Daoy (cell line): ENCODE measurements at places on chromosomes 11 and 22. TPM values are rescaled to one million over a fixed set of nuclear protein-coding genes. Genes with fewer than 3 reads are reported as not detected.

THAP12 gene
- total RNA-seq: 54.5 and 80.1 TPM in 2 replicates

LRP4 gene
- 1.1 and 1.7 TPM in 2 replicates for total RNA-seq

FAM181B gene
- 0.23 TPM in 1 of 2 replicates, not detected in the other for total RNA-seq

PRAME gene
- total RNA-seq: 41.9 and 62.0 TPM in 2 replicates

TENM4 gene
- 13.6 and 23.5 TPM in 2 replicates for total RNA-seq

- DNase-seq: no peak
Observed at GRCh38 chr22:31278151-31278621, 14.1 kb downstream of the PIK3IP1 start.

DNA sequence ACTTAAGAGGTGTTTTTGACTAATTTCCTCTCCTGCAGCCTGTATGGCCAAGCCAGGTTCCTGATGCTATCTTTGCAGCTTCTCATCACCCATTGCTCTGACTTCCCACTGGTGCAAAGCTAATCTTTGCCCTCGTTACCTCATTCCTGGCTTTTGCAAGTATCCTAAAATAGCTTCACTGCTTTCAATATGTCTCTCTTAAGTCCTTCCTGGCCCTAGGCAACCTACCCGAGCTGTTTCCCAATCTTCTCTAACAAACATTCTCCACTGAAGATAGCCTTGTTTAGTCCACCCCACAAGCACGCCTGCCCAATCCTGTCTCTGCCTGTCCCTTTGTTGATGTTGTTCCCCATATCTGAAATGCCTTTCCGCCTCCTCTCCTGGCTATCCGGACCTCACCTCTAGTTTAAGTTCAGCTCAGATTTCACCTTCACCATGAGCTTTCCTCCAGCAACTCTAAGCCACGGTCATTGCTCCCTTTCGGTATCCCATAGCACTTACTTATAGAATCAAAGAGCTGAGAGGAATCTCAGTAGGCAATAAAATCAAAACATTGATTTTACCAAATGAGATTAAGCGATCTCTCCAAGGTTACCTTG lies 30.1 kb upstream of the CECR2 start:
- DNase-seq: no peak

GRCh38 chr22:24189249-24190158 lies 8.2 kb downstream of the SUSD2 start:
- DNase-seq: peak; percentile 66

DNA sequence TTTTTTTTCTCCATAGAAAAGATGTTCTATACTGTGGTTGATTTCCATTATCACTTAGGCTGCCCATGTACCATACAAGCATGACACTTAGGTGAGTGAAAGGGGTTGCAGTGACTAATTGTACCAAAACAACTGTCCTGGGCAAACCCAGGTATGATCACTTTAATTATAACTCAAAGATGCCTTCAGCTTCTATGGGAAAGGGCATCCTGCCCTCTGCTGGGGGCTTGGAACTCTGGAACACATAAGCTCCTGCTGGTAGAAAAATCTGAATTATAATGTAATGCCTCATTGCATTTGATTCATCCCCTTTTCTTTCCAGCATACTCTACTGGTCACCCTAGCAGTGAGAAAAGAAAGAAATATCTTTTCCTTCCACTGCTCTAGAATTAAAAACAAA lies 206.3 kb downstream of the DDX10 start:
- DNase-seq: peak; percentile 63

DNA sequence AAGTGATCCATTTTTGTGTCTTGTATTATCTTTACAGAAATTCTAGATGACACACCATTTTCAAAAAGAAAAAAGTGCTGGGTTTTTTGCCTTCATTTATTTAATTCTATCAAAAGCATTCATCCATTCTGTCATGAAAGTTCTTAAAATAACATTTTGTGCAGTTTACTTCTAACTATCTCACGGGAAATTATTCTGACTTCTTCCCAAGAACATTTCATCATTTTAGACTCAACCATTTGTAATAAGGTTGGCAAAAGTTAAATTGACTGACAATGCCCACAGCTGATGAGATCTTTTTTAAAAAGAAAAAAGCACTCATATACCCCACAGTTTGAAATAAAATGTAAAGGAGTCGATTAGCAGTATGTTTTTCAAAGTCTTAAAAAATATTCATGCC lies 68.5 kb downstream of the SBF2 start:
- no peak for DNase-seq

GRCh38 chr11:64265176-64266160 lies 14.1 kb downstream of the PLCB3 start:
- DNase-seq: no peak

DNA sequence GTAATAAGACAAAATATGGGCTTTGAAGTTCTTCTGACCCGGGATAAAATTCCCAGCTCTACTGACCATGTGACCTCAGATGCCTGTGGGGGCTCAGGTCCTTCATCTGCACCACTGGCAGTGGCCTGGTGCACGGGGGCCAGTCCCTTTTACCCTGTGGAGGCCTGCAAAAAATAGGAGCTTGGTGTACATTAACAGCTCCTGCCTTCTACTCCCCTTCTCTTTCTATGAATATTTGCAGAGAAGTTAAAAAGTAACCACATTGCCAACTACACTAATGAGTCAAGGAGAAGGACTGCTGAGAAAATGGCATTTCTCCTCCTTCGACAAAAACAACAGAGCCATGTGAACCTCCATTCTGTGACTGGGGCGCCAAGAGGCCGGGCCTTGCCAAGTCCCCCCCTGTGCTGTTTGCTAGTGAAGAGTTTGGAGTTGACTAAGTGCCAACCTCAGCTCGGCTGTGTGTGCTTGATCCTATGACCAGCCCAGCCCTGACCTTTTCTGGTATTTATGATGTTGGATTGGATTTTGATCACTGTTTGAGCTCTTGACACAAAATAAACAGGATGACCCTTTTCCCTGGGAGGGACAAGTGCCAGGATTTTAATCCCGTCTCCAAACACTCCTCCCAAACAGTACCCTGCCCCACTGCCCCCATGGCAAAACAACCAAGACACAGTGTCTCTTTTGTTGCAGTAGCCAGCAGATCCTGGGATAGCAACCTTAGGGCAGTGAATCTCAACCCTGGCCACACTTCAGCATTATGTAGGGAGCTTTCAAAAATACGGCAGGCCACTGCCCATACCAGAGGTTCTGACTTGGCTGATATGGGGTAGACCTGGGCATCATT lies 380.1 kb downstream of the LARGE1 start:
- no peak for DNase-seq

GRCh38 chr22:18927573-18927972 lies 8.5 kb downstream of the PRODH start:
- DNase-seq: no peak

- no peak for DNase-seq
Observed at GRCh38 chr11:9662273-9662672, 1.6 kb upstream of the SWAP70 start.

- DNase-seq: peak; percentile 94
Observed at GRCh38 chr22:28029201-28029948, 110.3 kb upstream of the PITPNB start.

DNA sequence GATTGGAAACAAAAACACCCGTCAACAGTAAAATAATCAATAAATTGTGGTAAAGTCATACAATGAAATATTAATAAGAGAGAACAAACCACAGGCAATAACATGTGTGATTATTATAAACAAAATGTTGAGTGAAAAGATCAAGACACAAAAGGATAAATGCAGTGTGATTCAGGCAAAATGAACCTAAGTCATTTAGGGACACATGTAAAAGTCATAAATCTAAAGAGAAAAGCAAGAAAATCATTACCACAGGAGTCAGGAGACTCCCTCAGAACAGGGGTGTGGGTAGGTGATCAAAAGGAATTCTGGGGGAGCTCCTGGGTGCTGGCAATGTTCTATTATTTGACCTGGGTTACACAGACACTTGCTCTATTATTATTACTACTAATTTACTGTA lies 47.9 kb upstream of the PPP2R1B start:
- no peak for DNase-seq

DNA sequence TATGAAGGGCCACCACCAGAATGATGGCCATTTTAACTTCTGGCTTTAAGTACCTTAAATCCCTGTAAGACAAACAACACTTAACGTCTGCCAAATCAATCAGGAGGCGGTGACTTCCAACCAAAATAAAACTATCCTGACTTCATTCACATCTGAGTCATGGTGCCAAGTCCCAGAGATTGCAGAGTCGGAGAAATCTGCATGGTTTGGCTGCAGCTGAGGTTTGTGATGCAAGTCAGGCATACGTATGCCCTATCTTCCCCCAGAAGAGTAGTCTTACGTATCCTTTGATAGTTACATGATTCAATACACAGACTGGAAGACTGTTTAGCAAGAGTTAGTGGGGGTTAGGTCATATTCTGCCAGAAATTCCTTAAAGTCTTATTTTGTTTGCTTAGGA lies 1.7 kb upstream of the GAB2 start:
- peak; percentile 83 for DNase-seq

GRCh38 chr11:134275534-134276395 lies at the start of gene GLB1L3:
TSS of gene GLB1L3 (plus strand) at chr11:134276379. CDS start at chr11:134276741, 362 bp downstream.
- peak; percentile 60 for DNase-seq

GRCh38 chr22:50473855-50474671 lies 772 bp downstream of the SBF1 start:
- DNase-seq: peak; percentile 66

DNA sequence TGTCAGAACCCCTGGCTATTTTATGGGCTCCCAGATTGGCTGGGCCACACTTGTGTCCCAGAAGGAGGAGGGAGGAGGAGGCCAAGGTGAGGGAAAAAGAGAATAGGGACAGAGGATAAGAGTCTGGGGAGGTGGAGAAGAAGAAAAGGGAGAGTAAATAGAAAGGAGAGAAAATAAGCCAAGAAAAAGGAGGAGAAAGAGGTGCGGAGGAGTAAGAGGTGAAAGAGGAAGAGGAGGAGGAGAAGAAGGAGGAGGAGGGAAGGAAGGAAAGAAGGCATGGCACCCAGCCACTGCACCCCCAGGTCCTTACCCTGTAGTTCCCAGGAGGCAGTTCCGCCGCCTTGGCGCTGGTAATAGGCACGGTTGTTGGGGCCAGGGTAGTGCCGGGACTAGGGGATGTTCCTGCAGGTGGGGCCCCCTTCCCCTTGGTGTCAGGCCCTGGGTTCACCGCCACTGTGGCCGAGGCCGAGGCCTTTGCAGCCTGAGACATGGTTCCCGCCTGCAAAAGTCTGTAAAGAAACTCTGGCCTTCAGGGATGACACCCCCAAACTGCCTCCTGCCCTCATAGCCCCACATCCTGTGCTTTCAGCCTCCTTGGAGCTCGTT lies 1.9 kb downstream of the CRYBB1 start:
- DNase-seq: no peak

DNA sequence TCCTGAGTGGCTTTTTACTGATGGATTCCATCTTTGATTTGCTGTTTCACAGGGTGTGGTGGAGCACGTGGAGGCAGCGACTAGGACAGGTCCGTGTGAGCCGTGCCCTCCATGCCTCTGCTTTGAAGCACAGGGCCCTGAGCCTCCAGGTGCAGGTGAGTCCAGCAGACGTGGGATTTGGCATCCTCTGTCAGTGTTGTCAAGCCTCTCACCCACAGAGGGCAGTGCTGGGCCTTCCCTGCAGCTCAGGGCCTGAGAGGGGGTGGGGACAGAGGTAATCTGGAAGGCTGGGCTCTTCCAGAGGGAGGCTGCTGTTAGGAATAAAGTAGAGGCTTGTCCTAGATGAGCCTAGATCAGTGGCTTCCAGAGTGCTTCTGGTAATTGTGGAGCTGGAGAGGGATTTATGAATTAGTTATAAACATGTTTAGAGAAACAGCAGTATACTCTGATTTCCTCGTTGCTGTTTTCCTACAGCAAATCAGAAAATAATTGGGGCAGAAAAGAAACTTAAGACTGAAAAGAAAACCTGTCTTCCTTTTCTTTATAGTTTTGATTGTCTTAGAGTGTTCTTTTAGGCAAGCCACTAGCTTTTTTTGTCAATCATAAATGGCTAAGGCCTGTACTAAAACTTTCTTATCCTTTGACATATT lies 65.0 kb downstream of the SFI1 start:
- peak; percentile 73 for DNase-seq

- DNase-seq: no peak
Observed at GRCh38 chr11:123231256-123231655, 36.2 kb upstream of the CLMP start.

- DNase-seq: no peak
Observed at GRCh38 chr22:33470456-33470855, 412.3 kb upstream of the SYN3 start.
